ENCODE measurements at places on chromosomes 2 and 18.

GRCh38 chr2:70458661-70459060, 95.0 kb downstream of the TGFA start:
- no peak for DNase-seq

- no peak for DNase-seq
These were observed 28.5 kb downstream of the INPP4A start for GRCh38 chr2:98472961-98473746.

GRCh38 chr18:9992973-9993520, 79.2 kb downstream of the VAPA start:
- DNase-seq: no peak

GRCh38 chr2:237033536-237034060, 52.1 kb upstream of the COPS8 start:
- no peak for DNase-seq

- no peak for DNase-seq
These were observed 97.9 kb upstream of the IL1R2 start for GRCh38 chr2:101893681-101894381.

- DNase-seq: no peak
These were observed 194.3 kb downstream of the MYO1B start for GRCh38 chr2:191439481-191439880.
